ENCODE measurements at places on chromosomes 6 and 20.
A peak's percentile ranks its signal among the peaks of the same experiment; 100 is the strongest.

- no peak for DNase-seq
Measured at GRCh38 chr6:47836046-47836445, 54.2 kb downstream of the OPN5 start.

DNA sequence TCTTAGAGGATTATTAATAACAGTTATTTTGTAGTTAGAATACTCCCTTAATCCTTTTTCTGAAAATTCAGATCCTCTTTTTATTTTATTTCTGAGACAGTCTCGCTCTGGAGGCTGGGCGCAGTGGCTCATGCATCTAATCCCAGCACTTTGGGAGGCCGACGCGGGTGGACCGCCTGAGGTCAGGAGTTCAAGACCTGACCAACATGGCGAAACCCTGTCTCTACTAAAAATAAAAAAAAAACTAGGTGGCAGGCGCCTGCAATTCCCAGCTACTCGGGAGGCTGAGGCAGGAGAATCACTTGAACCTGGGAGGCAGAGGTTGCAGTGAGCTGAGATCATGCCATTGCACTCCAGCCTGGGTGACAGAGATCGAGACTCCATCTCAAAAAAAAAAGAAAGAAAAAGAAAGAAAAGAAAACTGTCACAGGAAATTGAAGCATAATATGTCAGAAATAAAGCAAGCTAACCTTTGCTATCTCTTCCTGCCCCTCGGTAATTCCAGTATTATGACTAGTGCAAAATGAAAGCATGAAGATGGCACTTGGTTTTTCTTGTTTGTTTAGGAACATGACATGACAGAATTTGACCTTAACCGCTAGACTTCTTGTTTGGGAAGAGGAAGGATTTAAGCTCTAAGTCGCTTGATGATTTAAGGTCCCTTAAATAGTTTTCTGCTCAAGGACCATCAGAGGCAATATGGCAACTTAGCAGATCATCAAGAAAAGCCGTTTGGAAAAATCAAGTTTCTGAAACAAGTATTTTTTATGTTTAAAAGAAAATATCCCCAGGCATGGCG, 1.8 kb upstream of the RBM39 start:
- DNase-seq: no peak

DNA sequence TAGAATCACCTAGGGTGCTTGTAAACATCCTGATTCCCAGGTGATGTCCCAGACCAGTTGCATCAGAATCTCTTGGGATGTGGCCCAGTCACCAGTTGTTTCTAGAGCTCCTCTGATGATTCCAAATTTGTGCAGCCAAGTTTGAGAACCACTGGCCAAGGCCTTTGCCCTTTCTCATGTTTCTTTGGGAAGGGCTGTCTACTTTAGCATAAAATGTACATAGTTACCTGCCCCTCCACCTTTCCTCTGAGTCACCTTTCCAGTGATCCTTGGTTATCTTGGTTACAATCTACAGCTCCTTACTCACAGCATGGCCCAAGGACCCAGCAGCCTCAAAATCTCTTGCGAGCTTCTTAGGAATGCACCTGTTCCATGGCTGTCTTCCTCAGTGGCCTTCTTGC, 266.4 kb upstream of the PRND start:
- no peak for DNase-seq

DNA sequence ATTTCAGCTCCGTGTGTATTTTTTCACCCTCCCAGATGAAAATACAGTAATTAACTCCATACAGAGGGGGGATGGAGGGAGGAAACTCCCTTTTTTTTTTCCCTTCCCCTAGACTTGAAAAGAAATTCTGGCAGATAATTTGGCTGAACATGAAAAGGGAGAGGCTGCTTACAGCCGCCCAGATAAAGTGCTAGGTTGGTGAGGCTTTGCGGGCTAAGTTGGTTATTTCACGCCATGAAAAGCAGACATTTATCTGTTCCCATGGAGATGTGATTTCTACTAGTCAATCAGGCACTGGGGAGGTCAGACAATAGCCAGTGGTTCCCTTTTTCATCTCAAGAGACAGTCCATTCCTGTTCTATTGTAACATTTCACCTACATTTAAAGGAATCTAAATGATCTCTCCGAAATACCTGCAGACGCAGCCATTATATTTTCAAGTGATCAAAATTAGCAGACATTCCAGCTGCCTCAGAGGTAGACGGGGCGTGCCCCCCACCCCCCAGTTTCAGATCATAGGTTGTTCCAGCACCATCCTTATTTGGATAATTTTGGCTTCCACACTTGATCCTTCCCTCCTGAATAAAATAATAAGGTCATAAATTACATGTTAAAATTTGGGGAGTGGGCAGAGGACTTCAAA, 143.9 kb upstream of the ZNF217 start:
- no peak for DNase-seq

DNA sequence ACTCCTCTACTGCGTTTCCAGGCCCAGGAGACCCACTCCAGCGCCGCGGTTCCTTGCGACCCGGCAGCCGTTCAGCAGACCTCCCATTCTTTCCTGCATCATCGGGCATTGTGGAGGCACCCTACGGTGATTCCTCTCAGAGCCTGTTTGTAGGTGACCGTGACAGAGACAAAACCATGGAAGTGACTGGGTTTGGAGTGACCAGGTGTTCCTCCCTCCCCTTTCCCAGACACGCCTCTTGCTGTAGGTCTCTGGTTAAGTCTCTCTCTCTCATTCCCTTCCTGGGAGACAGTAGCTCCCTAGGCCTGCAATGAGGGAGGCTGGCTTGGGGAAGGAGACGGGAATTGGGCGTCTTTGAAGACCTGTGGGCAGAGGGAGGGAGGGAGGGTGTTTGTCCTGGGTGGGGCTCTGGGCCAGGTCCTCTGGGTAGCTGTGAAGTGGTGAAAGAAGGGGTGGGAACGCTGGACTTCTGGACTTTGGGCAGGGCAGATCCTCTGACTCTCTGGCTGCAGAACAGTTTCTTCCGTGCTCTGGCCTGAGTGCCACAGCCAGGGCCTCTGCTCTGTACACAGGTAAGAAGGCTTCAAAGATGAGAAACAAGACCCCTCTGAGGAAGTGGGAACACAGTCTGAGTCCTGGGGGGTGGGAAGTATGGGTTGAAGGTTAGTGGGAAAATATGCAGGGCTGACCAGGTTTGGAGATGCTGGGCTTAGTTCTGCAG, 763 bp downstream of the KLC4 start:
- no peak for DNase-seq

DNA sequence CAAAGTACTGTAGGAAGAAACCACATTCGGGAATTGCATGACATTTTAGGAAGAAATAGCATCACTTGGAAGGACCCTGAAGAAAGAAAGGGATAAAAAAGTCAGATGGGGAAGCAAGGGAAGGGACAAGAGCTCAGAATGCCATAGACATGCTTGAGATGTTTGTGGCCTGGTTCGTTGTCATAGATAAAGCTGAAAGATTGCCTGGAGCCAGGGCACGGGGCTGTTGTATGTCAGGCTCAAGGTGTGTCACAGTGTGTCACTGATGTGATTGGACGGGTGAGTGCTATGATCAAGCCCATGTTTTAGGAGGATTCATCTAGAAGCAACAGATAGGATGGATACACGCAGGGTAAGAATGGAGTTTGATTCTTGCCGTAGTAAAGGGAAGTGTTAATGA, 216.2 kb upstream of the SOX4 start:
- DNase-seq: no peak

DNA sequence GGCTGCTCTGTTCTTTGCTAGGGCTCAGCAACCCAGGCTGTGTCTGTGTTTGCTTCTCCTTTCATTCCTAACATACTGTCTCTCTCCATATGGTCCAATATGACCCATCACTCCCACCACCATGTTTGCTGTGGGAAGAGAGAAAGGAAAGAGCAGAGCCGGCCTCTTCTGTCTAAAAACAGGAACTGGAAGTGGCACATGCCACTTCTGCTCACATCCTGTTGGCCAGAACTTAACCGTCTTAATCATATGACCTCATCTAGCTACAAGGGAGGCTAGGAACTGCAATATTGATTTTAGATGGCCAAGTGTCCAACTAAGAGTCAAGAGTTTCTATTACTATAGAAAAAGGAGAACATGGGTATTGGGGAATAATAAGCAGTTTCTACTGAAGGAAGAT, 212.5 kb upstream of the CHD6 start:
- DNase-seq: no peak

DNA sequence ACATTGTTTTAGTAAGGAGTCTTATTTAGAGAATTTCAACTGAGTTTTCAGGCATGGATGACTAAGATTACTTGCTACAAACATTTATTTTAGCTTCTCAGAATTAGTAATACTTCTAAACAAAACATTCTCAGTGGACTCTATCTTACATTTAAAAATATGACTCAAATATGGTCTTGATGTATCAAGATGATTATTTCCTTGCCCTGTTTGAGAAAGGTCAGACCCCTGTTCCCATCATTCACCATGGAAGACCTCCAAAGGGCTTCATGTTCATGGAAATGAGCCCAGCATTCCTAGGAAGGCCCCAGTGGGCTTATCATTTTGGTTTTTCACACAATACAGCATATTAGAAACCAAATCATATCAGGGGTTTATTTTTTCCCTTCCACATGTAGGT, 24.6 kb upstream of the TRPC4AP start:
- DNase-seq: no peak

GRCh38 chr20:19872001-19872400, 113.9 kb downstream of the RIN2 start:
- no peak for DNase-seq

DNA sequence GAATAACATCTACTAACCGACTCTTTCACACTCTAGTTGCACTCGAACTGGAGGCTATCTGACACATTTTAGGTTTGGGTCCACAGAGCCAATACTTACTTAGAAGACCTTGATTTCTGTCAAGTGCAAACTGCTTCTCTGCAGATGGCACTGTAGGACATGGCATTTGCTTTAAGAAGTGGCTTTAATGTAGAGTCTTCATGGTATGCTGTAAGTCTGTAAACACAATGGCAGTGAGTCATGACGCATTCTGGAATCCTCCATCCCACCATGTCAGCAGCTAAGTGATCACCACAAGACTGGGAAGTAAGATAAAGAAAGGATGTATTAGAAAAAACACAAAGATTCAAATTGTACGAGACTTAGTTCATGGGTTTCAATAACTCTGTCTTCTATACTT, 377.0 kb upstream of the NOX3 start:
- peak; percentile 49 for DNase-seq

DNA sequence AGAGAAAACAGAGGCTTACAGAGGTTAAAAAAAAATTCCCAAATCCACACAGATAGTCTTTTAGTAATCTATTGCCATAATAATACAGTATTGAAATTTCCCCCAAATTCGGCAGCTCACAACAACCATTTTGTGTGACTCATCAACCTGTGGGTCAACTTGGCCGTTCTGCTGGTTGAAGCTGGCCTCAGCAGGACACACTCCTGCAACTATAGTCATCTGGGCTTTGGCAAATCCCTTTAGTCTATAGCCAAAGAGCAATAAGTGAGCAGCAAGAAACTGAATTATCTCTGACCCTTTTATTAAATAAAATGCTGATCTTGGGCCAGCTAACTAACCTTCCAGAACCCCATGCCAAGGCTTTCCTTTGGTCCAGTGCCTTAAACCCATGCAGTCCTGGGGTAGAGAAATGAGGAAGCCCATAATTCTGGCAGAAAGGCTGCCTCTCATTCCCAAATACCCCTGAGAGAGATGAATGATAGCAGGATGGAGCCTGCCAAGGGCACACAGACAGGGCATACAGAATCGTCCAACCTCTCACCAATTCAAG, 17.2 kb upstream of the SNAP25 start:
- no peak for DNase-seq

DNA sequence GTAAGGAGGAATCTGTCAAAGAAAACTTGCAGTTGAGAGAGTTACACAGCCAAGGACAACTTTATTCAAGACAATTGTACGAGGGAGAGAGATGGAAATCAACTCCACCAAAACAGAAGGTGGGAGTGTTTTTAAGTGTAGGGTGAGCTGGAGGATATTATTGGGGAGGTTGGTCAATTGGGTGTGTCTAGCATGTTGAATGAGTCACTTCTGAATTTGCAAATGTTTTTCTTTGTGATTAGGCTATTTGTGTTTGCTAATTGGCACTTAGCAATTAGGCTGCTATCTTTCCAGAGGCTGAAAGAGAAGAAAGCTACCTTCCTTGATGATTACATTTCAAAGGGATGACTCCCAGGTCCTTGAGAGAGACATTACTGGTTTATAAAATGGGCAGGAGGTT, 441.1 kb downstream of the MEI4 start:
- DNase-seq: no peak

DNA sequence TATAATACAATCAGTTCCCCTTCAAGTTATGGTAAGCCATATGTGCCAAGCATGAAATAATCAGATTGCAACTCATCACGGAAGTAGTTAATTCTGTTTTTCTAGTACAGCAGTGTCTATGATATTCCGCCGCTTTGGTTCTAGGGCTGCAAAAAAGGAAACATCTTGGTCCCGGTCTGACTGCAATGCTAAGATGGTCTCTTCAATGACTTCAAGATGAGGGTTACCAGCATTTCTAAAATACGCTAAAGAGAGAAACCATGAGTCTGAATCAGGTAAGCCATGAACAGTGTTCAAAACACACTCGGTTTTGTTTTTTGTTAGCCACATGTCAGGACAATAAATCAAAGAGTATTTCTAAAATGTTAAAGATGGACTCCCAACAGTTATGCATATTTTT, 3.2 kb upstream of the ANKRD60 start:
- no peak for DNase-seq

- DNase-seq: no peak
Measured at GRCh38 chr20:13581451-13581850, 57.3 kb downstream of the TASP1 start.

DNA sequence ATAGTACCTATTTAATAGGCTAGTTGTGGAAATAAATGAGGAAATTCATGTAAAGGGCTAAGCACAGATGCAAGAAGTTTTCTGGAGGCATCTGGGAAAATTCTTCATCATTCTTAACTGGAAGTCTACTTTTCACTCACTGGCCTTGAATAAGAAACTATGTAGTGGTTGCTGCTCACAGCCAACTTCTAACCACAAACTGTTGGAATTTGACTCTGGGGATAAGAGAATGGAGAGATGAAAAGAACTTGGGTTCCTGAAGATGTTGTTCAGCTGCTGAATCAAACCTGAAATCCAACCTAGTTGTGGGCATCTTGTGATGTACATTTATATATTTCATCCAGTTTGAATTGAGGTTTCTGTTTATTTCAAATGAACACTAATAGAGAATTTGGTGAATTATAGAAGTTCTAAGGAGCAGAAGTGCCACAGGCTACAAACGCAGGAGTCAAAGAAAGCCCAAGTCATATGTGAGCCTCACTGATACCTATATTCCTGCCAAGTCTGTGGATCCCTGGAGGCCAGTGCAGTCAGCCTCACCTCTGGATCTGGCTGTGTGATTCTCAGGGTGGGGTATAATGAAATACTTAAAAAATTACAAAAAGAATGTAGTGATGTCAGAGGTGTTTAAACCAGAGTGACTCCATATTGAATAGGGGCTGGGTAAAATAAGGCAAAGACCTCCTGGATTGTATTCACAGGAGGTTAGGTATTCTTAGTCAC, 18.7 kb upstream of the MEI4 start:
- peak; percentile 51 for DNase-seq

- DNase-seq: no peak
Measured at GRCh38 chr6:18323935-18324705, 59.8 kb upstream of the DEK start.

DNA sequence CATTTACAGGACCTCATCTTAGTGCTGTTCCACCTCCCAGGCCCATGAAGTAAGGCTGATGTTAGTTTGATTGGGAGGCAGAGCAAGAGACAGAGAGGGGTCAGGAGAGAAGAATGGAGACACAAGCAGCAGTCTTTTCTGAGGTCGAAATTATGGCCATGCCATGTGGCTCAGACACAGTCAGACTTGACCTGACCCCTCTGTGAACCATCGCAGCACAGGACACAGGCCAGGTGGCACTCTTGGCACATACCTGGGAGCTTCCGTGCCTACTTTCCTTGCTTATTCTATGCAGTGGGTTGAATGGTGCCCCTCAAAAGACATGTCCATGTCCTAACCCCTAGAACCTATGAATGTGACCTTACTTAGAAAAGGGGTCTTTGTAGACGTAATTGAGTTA, 254.9 kb downstream of the MAFB start:
- DNase-seq: no peak

Measured in non-pigmented ciliary epithelial cell (primary cell).